Right cardiac atrium (tissue), 5 donors: ENCODE measurements at places on chromosomes 5 and 9. TPM values are rescaled to one million over a fixed set of nuclear protein-coding genes. Genes with fewer than 3 reads are reported as not detected.
A peak's percentile ranks its signal among the peaks of the same experiment; 100 is the strongest.

DNA sequence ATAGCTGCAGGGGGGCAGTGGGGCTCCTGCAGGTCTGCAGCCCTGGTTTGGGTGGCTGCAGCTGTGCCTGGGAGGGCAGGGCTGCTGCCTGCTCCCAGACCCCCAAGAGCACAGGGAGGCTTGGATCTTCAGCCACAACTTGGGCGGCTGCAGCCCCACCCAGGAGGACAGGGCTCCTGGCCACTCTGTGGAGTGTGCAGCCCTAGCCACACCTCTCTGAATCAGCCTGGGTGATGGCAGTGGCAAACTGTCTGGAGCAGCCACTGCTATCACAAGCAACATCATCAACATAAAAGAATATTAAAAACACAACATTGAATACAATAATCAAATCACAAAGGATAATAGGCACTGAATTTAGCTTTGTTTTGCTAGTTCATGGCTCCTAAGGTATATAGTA lies 164.9 kb upstream of the SLC27A6 start:
- DNase-seq: no peak

GRCh38 chr9:21028466-21028865 lies 3.0 kb downstream of the HACD4 start:
- DNase-seq: no peak

DNA sequence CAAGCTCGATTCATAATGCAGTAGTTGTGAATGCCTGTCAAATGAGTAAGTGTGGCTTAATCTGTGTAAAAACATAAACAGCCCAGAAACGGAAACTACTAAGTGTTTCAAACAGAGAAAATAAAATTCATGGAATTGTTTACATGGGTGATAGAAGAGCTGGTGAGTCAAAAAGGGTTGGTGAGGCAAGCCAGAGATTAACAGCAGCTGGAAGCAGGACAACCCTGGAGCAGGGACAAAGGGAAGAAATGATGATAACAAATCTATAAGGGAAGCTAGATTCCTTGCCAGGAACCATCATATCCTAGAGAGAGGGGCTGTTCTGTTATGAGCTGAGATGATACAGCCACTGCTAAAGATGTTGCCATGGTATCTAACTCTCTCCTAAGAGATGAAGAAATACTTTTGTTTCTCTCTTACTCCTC lies 18.0 kb upstream of the PRR16 start:
- no peak for DNase-seq

GRCh38 chr5:12313602-12314001 lies 409.4 kb upstream of the CTNND2 start:
- DNase-seq: no peak

DNA sequence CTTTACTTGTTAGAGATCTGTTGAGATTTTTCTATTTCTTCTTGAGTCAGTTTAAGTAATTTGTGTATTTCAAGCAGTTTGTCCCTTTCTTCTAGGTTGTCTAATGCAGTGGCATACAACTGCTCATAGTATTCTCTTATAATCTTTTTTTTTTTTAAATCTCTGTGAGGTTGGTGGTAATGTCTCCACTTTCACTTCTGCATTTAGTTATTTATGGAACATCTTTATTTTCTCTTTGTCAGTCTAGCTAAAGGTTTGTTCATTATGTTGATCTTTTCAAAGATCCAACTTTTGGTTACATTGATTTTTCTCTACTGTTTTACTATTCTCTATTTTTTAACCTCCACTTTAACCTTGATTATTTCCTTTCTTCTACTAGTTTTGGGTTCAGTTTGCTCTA lies 13.8 kb downstream of the FOXE1 start:
- DNase-seq: no peak

- no peak for DNase-seq
Observed at GRCh38 chr9:130072515-130073235, 19.0 kb downstream of the GPR107 start.

DNA sequence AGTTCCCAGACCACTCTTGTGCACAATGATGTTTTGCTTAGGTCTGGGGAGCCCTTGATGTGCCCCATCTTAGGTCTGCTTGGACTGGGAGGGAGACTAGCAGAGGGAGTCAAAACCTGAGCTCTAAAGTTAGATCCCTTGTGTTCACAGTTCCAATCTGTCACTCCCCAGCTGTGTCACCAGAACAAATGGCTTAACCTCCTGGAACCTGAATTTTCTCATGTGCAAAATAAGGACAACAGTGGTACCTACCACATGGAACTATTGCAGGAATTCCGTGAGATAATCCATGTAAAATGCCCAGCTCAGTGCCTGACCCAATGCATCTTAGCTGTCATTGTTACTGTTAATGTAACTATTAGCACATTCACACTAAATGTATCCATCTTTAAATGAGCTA lies 45.5 kb downstream of the GALNT10 start:
- no peak for DNase-seq

DNA sequence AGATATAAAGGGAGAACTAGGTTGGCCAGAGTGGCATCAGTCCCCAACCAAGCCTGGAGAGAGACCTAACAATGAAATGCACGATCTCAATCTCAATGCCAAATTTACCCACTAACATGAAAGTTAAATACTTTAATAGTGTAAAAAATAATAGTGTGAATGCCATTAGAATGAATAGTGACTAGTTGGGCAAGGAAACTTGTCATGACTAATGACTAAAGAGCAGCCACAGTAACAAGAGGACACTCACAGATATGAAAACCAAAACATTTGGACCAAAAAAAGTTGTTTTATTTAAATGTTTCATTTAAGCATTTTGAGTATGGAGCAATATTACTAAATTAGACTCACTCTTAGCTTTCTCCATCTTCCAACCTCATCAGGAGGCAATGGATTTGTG lies 1853.8 kb downstream of the EFNA5 start:
- no peak for DNase-seq

The BTNL3 gene
- not detected for total RNA-seq

The TYRP1 gene
- total RNA-seq: 30.2 TPM

The EXOC3 gene
- total RNA-seq: 42.4 TPM

- no peak for DNase-seq
Observed at GRCh38 chr5:179800696-179801201, 5.9 kb downstream of the MGAT4B start.

GRCh38 chr5:43065948-43066798 lies 26.1 kb upstream of the ANXA2R start:
- peak; percentile 76 for DNase-seq

GRCh38 chr9:113798062-113799030 lies 77.8 kb upstream of the ZNF618 start:
- no peak for DNase-seq

- no peak for DNase-seq
Observed at GRCh38 chr5:83764101-83764500, 43.4 kb upstream of the HAPLN1 start.

DNA sequence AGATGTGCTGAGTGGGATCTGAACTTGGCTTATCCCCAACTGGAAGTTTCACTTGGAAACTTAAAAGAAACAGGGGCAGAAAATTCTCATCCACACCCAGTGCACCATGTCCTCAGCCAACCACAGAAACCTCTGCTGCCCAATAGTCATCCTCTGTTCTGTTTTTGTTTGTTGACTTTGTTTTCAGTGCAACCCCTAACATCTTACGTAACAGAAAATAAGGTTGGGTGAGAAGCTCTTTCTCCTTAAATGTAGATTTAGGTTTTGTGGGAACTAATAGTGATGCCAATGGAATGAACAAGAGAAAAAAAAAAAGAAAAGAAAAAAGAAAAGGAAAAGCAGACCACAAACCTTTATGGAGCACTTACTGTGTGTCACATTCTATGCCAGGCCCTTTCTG lies 262.8 kb downstream of the PAPPA start:
- DNase-seq: no peak

DNA sequence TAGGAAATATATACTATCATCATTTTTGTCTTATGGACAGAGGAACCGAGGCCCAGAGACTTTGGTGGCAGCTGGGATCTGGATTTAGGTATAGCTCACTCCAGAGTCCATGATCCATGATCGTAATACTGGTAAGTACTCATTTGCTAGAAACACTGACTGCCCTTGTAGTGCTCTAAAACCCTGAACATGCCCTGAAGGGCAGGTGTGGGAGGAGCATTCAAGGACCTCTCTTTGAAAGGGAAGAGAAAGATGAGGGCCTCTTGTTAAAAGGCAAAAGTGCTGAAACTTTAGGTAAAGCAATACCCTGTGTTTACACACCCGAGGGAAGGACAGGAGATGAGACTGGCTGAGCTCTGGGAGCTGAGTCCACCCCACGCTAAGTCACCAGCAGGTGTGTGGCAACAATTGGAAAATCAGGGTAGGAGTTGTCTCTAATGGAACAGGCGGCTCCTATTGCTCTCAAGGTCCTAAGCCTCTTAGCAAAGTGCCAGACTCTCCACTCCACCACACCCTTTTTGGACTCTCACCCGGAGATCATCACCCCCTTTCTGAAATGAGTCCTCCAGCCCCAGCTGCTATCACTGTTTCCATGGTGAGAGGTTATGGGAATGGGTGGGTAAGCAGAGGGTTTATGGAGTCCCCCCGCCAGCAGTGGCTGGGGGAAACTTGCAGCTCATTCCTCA lies 34.8 kb downstream of the TRPC7 start:
- no peak for DNase-seq

DNA sequence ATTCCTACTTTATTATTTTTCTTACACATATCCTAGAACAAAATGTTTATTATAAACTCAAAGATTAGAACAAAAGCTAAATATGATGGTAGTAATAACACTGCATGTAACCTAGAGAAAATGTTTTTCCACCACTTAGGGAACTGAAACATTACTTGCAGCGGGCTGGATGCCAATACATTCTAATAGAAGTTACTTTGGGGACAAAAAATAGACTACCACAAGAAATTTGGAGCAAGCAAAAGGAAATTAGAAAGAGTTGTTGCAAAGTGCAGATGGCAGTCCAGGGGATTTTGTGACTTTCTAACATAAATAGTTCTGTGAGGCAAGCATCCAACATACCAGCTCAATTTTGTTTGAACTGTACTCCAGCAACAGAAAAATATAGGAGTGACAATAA lies 255.3 kb upstream of the GRIN3A start:
- DNase-seq: no peak

The PCDHA13 gene
- total RNA-seq: not detected

DNA sequence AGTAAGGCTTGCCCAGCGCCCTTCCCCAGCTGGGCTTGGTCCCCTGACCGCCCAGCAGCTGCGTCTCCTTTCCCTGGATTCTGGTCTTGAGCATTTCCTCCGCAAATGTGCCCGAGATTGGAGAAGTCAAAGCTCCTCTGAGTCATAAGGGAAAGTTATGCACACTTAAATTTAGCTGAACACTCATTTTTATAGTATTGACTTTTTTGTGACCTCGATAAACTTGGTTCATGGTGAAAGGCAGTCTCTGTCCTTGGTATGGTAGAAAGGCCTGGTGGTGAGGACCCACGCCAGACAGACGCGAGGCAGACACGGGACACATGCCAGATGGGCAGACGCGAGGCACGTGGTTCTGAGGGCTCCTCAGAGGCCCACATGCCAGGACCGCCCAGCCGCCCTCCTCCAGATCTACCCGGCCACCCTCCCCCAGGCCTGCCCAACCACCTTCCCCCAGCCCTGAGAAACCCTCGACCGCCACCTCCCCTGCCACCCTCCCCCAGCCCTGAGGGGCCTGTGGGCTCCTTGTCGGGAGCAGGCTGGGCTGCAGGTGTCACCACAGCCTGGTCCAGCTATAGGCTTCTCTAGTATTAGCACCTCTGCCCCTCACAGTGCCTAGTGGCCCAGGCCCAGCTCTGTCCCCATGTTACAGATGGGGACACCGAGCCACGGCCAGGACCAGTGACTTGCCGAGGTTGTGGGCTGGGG lies 60.9 kb upstream of the CACNA1B start:
- no peak for DNase-seq

The STX17 gene
- total RNA-seq: 22.1 TPM

The PCDHGA8 gene
- 4.2 TPM for total RNA-seq

The SLC45A2 gene
- not detected for total RNA-seq
